AML-193 (cell line): ENCODE measurements at places on chromosomes 13 and 19.

DNA sequence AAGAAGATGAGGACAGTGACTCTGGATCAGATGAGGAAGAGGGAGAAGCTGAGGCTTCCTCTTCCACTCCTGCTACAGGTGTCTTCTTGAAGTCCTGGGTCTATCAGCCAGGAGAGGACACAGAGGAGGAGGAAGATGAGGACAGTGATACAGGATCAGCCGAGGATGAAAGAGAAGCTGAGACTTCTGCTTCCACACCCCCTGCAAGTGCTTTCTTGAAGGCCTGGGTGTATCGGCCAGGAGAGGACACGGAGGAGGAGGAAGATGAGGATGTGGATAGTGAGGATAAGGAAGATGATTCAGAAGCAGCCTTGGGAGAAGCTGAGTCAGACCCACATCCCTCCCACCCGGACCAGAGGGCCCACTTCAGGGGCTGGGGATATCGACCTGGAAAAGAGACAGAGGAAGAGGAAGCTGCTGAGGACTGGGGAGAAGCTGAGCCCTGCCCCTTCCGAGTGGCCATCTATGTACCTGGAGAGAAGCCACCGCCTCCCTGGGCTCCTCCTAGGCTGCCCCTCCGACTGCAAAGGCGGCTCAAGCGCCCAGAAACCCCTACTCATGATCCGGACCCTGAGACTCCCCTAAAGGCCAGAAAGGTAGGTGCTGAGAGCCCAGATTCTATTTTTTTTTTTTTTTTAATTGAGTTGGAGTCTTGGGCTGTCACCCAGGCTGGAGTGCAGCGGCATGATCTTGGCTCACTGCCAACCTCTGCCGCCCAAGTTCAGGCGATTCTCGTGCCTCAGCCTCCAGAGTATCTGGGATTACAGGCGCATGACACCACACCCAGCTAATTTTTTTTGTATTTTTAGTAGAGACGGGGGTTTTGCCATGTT is 2.3 kb downstream of the PPP1R15A start:
- no peak for DNase-seq

- no peak for DNase-seq
These were observed 5.6 kb downstream of the PTOV1 start for GRCh38 chr19:49856574-49857021.

DNA sequence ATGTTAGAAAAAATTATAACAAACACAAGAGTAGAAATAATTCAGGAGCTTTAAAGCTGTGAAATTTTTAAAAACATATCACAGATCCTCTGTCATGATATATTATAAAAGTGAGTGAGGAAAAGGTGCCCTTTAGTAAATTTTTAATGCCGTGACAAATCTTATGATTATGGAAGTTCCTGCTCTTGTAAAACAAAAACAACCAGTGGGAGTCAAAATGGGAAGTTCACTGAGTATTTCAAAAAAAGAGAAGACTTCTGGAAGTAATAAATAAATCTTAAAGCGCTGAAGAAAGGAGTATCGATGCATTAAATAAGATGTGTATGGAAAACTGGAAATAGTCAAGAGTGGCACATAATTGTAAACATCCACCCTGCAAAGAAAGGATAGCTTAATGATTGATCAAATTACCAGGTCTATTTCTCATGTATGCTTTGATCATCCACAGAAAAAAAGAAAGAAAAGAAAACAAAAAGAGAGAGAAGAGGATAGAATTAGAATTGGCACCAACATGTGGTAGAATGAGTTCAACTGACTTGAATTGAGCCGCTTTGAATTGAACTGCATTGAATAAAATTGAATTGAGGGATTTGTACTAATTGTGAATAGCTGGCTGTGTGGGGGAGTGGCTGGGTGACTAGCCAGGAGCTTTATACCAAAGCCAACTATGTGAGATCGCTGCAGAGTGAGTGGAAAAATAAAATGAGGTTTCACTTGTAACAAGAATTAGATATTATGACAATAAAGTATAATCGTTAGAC is 647.6 kb upstream of the SPRY2 start:
- DNase-seq = no peak

DNA sequence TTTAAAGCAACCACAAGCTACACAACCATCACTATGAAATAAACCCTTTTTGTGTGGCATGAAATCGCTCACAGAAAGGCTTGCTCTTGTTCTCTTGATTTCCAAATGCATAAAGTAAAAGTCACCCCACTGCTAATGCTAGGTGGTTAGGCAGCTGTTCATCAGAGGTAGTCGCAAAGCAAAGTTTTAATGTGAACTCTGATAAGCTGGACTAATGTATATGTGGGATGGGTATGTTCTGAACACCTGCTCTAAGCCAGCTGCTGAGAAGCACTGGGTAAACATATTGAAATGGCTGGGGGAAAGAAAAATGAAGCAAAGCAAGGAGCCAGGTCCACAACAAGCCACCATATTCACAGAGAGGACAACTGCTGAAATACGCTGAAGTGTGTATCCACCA is 142.3 kb downstream of the KLF12 start:
- DNase-seq = no peak

GRCh38 chr13:25329706-25330105 is 28.3 kb downstream of the NUP58 start:
- DNase-seq = no peak

DNA sequence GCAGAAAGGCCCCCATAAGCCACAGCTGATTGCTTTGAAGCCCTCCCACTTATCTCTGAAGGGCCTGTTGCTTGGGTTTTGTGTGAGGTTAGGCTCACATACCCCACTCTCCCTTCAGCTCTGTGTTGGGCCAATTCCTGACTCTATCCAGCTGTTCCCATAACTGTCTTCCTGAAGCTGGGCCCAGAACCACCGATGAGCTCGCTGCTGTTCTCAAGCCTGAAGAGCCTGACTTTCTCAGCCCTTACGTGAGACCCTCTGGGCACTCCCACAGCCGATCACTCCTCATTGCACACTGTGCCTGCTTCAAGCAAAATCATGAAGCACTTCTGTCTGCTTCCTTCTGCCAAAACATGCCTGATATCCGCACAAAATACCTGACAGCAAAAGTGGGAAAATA is 124.1 kb downstream of the CRYL1 start:
- no peak for DNase-seq

- DNase-seq = no peak
These were observed 309.0 kb downstream of the TEX29 start for GRCh38 chr13:111629457-111629856.

DNA sequence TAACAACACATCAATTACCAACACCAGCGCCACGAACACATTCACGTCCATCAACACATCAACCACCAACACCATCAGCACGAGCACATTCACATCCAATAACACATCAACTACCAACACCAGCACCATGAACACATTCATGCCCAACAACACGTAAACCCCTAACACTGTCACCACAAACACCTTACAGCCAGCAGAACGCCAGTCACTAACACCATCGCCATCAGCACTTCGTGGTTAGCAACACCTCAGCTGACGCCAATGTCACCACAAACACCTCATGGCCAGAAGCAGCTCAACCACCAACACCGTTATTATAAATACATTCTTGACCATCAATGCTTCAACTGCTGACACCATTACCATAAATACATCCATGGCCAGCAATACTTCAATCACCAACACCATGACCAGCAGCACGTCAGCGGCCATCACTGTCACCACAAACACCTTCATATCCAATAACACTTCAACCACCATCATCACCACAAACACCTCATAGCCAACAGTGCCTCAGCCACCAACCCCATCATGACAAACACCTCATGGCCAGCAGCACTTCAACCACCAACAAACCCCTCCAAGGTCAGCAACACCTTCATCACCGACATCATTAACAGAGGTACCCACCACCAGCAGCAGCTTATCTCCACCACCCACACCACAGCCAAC is 9.4 kb downstream of the FCER2 start:
- no peak for DNase-seq

- DNase-seq = no peak
These were observed 197.9 kb upstream of the STARD13 start for GRCh38 chr13:33483471-33483870.

- DNase-seq = no peak
These were observed 7.6 kb upstream of the EGLN2 start for GRCh38 chr19:40791349-40791748.

- no peak for DNase-seq
These were observed 8.8 kb upstream of the GPC6 start for GRCh38 chr13:93217721-93218261.

- no peak for DNase-seq
These were observed 2.1 kb downstream of the EFNB2 start for GRCh38 chr13:106533101-106533942.

- peak; percentile 83 for DNase-seq
These were observed at the start of gene BAX for GRCh38 chr19:48954595-48955307. Gene BAX, plus strand, starts transcription at chr19:48954875. Its CDS starts 54 bp downstream, at chr19:48954929.

- DNase-seq = peak; percentile 10
These were observed 536 bp downstream of the UBA2 start for GRCh38 chr19:34428549-34429285.

- no peak for DNase-seq
These were observed 13.3 kb upstream of the MKNK2 start for GRCh38 chr19:2064395-2064787.
